ENCODE measurements at places on chromosomes 7 and 10. TPM values are rescaled to one million over a fixed set of nuclear protein-coding genes. Genes with fewer than 3 reads are reported as not detected.

- DNase-seq: no peak
These were observed 153.0 kb downstream of the PLCE1 start for GRCh38 chr10:94146746-94147145.

GRCh38 chr7:111408724-111409123 is 153.6 kb downstream of the IMMP2L start:
- no peak for DNase-seq

- no peak for DNase-seq
These were observed 227.7 kb downstream of the CUX1 start for GRCh38 chr7:102044984-102045673.

- DNase-seq: no peak
These were observed 15.6 kb downstream of the CLEC2L start for GRCh38 chr7:139538881-139539635.

GRCh38 chr10:111996103-111996502 is 187.5 kb downstream of the GPAM start:
- no peak for DNase-seq

GRCh38 chr10:71973777-71974488 is 9.7 kb downstream of the CHST3 start:
- DNase-seq: no peak

Gene OR9A2
- not detected for polyA plus RNA-seq

Gene STEAP1B
- polyA plus RNA-seq: 26.8 TPM

Gene H2BK1
- polyA plus RNA-seq: not detected

Gene HBP1
- polyA plus RNA-seq: 103 TPM

Gene PDSS1
- polyA plus RNA-seq: 4.1 TPM

Gene ZNF365
- polyA plus RNA-seq: 0.06 TPM

Gene TMEM72
- polyA plus RNA-seq: not detected

Data from B cell (primary cell).